ENCODE measurements at places on chromosomes 3 and 15.
A peak's percentile ranks its signal among the peaks of the same experiment; 100 is the strongest.

DNA sequence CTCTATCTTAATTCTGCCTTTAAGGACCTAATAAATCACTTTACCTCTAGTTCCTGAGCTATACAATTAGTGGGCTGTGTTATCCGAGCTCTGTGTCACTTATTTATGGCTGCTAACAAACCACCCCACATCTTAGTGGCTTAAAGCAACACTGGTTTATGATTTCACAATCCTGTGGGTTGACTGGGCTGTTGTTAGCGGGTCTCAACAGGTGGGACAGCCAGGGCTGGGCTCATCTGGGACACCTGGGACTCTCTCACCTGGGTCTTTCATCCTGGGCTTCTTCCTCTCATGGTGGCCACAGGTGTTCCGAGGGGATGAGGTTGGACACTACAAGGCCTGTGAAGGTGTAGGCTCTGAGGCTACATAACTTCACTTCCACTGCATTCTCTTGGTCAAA is 35.8 kb upstream of the CHST2 start:
- no peak overlapping the region for H3K4me3 ChIP-seq
- H3K27me3 ChIP-seq = no peaks in the 10 kb centered on the region
- peaks cover 18% of the 10 kb centered on the region for H3K36me3 ChIP-seq
- H3K4me1 ChIP-seq = peaks cover 11% of the 10 kb centered on the region
- H3K27ac ChIP-seq = no peak overlapping the region
- no peak for DNase-seq

DNA sequence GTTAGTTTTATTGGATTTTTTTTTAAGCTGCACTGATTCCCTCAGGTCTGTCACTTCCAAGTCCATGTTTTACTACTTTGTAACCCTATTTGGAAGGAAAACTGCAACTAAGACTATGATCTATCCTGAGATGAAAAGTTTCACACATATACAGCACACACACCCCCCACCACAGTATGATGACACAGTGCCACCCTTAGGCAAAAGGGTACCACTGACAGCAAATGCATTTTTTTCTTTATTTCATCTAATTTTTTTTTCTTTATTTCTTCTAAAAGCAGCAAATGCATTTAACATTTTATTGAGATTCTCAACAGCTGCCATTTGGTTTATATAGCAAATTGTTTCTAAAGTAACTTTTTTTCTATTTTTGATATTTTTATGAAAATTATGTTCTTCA is 21.2 kb downstream of the NGRN start:
- peaks cover 5% of the 10 kb centered on the region for H3K4me1 ChIP-seq
- no peak overlapping the region for H3K4me3 ChIP-seq
- DNase-seq = no peak
- peaks cover 3% of the 10 kb centered on the region for H3K27me3 ChIP-seq
- H3K27ac ChIP-seq = no peak overlapping the region
- peaks cover 4% of the 10 kb centered on the region for H3K36me3 ChIP-seq

DNA sequence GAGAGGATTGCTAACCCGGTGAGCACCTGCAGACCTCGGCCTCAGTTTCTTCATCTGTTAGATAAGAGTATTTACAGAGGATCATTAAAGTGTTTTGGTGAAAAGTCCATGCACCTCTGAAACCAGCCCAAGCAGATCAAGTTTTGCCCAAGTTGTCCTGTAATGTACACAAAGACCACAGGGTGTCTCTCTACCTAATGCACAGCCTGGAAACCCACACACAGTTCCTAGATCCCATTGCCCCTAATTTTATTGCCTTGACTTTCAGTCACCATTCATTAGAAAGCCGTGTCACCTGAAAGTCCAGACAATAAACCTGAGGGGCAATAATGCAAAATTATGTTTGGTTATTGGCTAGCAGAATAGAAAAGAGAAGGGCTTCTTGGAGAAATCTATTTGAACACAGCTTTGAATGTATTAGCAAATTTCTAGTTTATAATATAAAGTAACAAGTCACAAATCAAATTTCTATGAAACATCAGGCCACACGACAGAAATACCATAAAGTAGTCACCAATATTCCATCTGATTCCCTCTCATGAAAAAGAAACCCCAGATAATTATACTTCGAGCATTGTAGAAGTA is 161.3 kb upstream of the SLC2A2 start:
- H3K27me3 ChIP-seq = no peaks in the 10 kb centered on the region
- H3K27ac ChIP-seq = no peak overlapping the region
- no peak overlapping the region for H3K4me3 ChIP-seq
- peaks cover 6% of the 10 kb centered on the region for H3K36me3 ChIP-seq

- no peak overlapping the region for H3K4me3 ChIP-seq
- H3K27me3 ChIP-seq = no peaks in the 10 kb centered on the region
- H3K4me1 ChIP-seq = no peaks in the 10 kb centered on the region
- H3K27ac ChIP-seq = no peak overlapping the region
- H3K36me3 ChIP-seq = peaks cover 11% of the 10 kb centered on the region
Observed at GRCh38 chr3:125098611-125099291, 43.0 kb upstream of the HEG1 start.

DNA sequence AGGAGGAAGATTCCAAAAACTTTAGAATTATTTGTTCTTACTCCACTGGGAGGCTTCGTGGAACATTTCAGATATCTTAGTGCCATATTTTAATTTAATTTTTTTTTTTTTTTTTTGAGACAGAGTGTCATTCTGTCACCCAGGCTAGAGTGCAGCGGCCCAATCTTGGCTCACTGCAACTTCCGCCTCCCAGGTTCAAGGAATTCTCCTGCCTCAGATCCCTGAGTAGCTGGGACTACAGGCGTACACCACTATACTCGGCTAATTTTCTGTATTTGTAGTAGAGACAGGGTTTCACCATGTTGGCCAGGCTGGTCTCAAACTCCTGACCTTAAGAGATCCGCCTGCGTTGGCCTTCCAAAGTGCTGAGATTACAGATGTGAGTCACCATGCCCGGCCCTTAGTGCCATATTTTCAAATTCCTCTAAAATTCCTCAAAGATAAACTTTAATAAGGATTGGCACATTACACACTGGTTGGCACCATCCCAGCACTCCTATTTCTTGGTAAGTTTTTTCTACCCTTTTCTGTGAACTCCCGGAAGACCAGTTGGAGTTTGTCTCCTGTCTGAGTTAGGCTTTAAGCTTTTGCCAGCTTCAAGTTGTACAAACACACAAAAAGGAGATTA is 693.7 kb downstream of the MCTP2 start:
- no peak overlapping the region for H3K27ac ChIP-seq
- H3K36me3 ChIP-seq = no peaks in the 10 kb centered on the region
- H3K27me3 ChIP-seq = peaks cover 4% of the 10 kb centered on the region
- no peak for DNase-seq
- no peaks in the 10 kb centered on the region for H3K4me1 ChIP-seq
- H3K4me3 ChIP-seq = no peak overlapping the region

DNA sequence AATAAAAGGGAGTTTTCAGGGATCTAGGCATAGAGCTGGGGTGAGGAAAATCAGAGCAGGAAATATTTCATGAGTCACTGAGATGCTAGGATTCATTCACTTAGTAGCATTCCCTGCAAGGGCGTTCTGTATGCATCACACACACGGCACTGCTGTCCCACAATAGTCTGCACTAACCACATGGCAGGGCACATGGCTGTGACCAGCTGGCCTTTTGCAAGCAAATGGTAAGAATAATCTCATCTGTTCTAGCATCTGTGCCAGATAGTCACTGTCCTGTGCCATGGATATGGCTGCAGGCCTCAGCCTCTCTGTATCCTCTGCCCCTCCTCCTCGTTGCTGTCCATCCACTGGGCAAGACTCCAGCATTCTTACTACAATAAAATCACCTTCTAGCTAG is 37.8 kb downstream of the BOC start:
- H3K36me3 ChIP-seq = peaks cover 93% of the 10 kb centered on the region
- peak overlapping the region; percentile 94 for H3K27ac ChIP-seq
- DNase-seq = no peak
- peaks cover 90% of the 10 kb centered on the region for H3K4me1 ChIP-seq
- H3K27me3 ChIP-seq = peaks cover 3% of the 10 kb centered on the region

- no peaks in the 10 kb centered on the region for H3K27me3 ChIP-seq
- H3K36me3 ChIP-seq = no peaks in the 10 kb centered on the region
- no peak for DNase-seq
- H3K27ac ChIP-seq = no peak overlapping the region
- peaks cover 8% of the 10 kb centered on the region for H3K4me1 ChIP-seq
- H3K4me3 ChIP-seq = no peak overlapping the region
Observed at GRCh38 chr3:181418233-181418632, 293.5 kb upstream of the SOX2 start.
